ENCODE measurements at places on chromosomes 1 and 21. TPM values are rescaled to one million over a fixed set of nuclear protein-coding genes. Genes with fewer than 3 reads are reported as not detected.

Gene LEFTY1
- 1.7 TPM for total RNA-seq

Gene EFNA3
- 5.9 TPM for total RNA-seq

GRCh38 chr1:230517326-230517725, 91.2 kb upstream of the PGBD5 start:
- no peak overlapping the region for H3K4me3 ChIP-seq
- no peaks in the 10 kb centered on the region for H3K4me1 ChIP-seq
- no peak for DNase-seq
- no peaks in the 10 kb centered on the region for H3K27me3 ChIP-seq
- H3K36me3 ChIP-seq, result no peaks in the 10 kb centered on the region
- no peak overlapping the region for H3K27ac ChIP-seq

Gene ANKRD65
- 34.9 TPM for total RNA-seq

DNA sequence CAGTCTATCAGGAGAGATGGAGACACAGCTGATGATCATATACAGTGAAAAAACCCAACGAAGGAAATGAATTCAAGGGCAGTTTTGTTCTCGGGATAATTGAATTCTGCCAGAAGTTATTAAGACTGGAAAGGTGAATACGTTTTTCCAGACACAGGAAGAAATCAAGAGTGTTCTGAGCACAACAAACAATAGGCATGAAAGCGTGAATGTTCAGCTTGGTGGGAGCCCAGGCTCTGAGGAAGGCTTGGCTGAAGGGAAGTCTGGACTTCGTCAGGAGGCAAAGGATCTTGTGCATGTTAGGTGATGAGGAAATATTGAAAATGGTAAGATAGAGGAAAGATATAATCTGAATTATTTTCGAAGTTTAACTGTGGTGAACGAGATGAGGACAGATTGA, 50.4 kb downstream of the CYYR1 start:
- H3K4me1 ChIP-seq, result no peaks in the 10 kb centered on the region
- H3K36me3 ChIP-seq, result no peaks in the 10 kb centered on the region
